ENCODE measurements at places on chromosomes 7 and 10.

DNA sequence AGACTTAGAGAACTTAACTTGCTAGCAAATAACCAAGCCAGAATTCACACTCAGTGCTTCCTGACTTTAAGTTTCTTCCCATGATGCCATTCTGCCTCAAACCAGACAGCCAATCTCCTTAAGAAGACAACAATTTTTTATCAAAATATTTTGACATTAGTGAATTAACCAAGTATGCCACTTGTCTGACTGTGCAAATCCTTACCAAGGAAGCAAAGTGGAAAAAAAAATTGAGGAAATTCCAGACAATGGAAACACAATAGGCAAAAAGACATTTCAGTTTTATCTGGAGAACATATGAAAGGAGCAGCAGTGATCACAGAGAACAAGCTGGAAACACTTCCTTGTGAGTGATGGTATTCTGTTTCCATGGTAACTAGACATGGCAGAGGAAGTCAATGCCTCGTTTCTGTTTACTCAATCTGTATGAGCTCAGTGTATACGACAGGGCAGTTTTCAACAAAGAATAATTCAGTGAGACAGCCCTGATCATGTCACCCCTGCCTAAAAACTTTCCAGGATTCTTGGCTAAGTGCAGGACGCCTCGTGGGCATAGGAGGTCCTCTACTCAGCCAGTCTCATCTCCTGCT is 114.2 kb downstream of the DYNC1I1 start:
- no peak for DNase-seq

DNA sequence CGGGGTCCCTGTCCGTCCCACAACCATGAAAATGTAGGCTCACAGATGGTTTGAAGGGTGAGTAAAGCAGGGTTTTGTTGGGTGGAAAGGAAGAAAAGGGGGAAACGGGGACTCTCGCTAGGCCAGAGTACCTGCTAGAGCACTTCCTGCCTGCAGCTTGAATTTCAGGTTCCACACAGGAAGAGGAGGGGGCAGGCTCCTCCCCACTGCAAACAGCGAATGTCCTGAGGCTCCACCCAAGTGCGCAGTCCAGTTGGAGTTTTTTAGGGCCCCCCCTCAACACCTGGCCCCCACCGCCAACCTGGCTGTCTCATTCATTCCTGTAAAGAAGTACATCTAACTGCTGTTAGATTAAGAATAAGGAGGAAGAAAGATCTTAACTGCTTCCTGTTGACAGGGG is 414.7 kb downstream of the SH2D4B start:
- no peak for DNase-seq

- no peak for DNase-seq
Measured at GRCh38 chr10:111076682-111077478, at the start of gene ADRA2A. Gene ADRA2A (plus strand): TSS chr10:111077029. CDS start chr10:111077997, 968 bp downstream.

- DNase-seq: no peak
Measured at GRCh38 chr7:14924398-14924797, 21.8 kb upstream of the DGKB start.

DNA sequence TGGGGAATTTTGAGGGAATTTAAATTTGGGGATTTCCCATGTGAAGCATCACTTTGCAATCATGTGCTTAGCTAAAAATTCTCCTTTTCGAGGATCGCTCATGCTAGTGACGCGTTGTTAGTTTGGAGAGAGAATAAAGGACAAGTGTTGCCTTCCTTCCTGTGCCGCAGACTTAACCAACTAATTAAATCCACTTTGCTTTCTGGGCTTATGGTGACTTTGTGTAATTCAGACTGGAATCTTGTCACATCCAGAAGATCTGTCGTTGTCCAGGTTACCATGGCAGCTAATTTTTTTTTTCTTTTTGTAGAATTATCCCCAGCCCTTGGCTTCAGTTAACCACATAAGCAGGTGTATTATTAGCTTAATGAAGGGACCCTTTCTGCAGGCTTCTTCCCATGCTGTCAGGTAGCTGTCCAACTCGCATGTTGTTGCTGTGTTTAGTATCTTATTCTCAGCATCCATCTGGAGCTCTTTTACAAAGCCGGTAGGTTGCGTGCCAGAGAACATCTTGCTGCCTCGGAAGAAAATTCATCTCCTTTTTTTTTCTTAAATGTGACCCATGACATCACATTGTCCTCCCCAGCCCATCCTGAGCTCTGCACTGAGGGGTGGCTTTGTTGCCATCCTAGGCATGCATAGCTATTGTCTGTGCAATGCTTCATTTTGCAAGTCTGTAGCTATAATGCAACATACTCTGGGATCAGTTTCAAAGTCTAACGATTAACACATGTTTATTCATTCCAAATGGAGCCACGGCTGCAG is 47.2 kb upstream of the NRP1 start:
- DNase-seq: peak; percentile 98

- no peak for DNase-seq
Measured at GRCh38 chr7:22729180-22729825, 2.3 kb downstream of the IL6 start.

- DNase-seq: no peak
Measured at GRCh38 chr7:135208102-135208793, 3.1 kb downstream of the WDR91 start.

GRCh38 chr7:19373334-19373733 is 228.1 kb upstream of the FERD3L start:
- DNase-seq: no peak

DNA sequence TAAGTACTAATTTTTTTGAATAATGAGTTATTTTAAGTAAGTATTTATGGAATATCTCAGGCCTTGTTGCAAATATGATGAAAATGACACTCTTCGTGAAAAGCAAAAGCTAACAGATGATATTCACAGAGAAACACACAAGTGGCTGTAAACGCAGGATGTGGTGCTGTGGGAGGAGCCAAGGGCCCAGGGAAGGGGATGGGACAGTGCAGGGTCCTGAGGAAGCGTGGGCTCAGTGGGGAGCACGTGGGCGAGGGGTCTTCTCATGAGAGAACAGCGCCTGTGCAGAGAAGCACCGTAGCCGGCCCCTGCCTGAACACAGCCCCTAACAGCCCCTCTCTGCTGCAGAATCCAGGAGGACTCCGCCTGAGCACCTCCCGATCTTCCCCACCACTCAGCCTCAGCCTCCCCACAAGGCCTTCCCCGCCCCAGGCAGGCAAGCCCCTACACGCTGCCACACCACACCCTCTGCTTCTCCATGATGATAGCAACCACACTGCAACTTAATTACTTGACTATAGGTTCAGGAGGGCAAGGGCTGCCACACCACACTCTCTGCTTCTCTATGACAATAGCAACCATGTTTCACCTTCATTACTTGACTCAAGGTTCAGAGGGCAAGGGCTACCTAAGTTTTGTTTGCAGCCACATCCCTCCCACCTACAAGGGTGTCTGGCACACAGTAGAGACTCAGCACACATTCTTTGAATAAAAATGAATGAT is 152.6 kb upstream of the RNF32 start:
- no peak for DNase-seq

GRCh38 chr10:6507311-6507710 is 72.8 kb downstream of the PRKCQ start:
- DNase-seq: no peak

DNA sequence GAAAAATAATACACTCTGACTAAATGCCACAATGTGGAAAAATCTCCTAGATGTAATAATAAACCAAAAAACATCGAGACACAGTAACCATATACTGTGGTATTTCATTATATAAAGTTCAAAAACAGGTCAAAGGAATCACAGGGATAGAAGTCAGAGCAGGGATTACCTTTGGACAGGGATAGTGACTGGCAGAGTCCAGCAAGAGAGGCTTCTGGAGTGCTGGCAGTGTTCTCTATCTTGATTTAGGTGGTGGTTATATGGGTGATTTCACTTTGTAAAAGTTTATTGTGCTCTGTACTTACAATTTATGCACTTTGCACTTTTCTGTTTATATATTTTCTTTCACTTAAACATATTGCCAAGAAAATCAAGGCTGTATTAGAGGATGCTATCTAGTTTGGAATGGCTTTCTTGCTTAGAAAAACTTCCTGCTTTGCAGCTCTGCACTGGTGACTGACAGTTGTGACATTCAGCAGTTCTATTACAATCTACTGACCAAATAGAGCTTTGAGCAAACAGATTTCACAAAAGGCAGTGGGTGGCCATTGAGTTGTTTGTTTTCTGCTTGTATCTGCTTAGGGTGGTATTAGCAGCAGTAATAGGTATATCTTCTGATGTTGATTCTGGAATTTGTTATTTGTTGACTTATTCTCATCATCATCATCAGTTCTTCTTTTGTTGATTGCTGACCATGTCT is 263.6 kb upstream of the LRGUK start:
- no peak for DNase-seq

DNA sequence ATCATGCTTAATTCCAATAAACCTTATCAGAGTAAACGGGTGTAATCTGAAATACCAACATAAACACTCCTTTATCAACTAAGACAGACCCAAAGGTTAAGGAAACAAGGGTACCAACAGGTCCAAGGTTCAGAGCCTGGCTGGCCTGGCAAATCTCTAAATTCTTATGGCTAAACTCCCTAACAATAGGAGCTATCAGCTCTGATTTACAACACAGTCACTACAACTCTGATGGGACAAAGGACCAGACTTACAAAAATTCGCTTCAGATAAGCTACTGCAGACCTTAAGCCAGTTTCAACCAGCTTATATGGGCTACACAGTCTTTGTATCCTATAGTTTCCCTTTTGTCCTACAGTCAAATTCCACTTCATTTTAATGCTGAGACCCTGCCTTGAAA is 381.9 kb downstream of the ZWINT start:
- DNase-seq: no peak

DNA sequence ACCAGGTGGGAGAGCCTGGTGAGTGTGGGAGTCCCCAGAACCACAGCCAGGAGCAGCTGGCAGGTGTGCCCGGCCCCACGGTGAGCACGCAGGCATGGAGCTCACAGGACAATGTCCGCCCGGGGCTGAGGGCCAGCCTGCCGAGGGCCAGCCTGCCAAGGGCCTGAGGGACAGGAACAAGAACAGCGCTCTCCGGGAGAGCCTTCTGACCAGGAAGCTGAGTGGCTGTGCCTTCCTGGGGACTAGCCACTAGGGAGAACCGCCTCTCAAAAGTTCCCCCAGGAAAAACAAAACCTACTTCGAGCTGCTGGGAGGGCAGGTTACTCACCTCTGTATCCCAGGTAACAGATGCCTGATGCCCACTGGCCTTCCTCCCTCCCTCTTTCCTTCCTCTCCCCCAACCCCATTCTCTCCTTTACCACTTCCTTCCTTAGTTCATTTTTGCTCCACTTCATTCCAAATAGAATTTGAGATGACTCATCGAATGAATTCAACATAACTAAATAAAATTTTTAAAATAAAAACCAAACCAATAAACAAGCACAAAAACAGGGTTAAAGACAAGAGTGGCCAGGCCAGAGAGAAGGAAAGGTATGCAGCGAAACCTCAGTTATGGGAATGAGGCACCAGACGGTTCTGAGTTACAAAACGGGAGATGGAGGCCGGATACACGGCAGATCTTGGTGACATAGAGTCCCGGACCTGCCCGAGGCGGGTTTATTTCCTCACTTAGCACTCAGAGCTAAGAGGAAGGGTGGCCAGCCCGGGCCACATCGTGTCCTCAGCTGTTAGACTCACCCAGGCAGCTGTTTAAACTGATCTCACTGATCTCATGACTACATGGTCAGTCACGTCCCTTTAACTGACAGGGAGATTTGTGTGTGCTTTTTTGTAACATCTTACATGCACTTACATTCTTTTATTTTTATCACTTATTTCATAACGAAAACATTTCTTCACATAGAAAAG is 128.5 kb downstream of the TNS3 start:
- no peak for DNase-seq

- DNase-seq: no peak
Measured at GRCh38 chr10:72694476-72695369, 2.8 kb downstream of the MCU start.

GRCh38 chr10:77799352-77799751 is 127.2 kb downstream of the DLG5 start:
- DNase-seq: no peak

- no peak for DNase-seq
Measured at GRCh38 chr10:93150289-93150688, 76.6 kb downstream of the CYP26A1 start.

GRCh38 chr10:49089557-49090188 is 25.6 kb downstream of the VSTM4 start:
- no peak for DNase-seq

DNA sequence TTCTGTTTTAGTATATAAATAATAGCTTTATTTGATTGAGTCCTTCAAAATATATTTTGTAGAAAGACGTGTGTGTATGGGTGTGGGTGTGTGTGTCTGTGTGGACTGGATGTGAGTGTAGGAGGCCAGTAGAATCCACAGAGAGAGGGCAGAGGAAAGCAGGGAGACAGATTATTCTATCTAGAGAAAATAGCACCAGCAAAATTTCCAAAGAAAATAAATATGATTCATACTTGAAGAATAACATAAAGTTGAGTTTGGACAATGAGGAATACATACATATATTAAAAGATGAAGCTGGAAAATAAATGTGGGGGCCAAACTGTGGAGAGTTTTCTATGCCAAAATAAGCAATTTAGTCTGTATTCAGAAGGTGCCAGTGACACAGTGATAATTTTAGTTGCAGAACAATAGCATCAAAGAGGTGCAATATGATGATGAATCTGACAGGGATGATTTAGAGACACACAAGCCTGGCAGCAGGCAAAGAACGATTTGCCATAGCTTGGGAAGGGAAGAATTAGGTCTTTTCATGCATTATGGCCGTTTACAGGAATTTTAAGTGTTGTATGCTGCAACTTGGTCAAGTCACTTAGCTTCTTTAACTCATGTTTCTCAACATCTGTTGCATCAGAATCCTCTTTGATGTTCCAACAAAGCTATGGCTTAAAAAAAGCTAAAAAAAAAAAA is 121.3 kb downstream of the SEMA3A start:
- DNase-seq: no peak

GRCh38 chr7:77537136-77537777 is at the start of gene PTPN12:
Gene PTPN12 (plus strand): TSS chr7:77537295. CDS start chr7:77537547, 252 bp downstream.
- DNase-seq: no peak

GRCh38 chr7:139950881-139951525 is 111.7 kb downstream of the PARP12 start:
- DNase-seq: no peak

- DNase-seq: no peak
Measured at GRCh38 chr10:78025685-78026364, 3.5 kb downstream of the POLR3A start.

GRCh38 chr7:94602181-94602580 is 53.8 kb downstream of the SGCE start:
- DNase-seq: no peak

DNA sequence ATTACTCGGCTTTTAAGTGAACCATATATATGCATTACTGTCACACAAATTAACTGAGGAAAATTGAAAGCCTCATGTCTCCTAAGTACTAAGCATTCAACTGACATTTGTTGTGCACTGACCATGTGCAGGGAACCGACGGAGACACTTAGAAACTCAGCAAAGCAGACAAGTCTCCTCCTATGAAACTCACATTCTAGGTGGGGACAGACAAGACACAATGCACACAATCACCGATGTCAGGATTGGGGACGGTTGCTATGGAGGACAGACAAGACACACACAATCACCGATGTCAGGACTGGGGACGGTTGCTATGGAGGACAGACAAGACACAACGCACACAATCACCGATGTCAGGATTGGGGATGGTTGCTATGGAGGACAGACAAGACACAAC is 134.0 kb downstream of the PTPRN2 start:
- DNase-seq: no peak
